ENCODE measurements at places on chromosomes 16 and 17. TPM values are rescaled to one million over a fixed set of nuclear protein-coding genes. Genes with fewer than 3 reads are reported as not detected.

Gene WNK4
- 0.10 TPM for total RNA-seq

- H3K36me3 ChIP-seq: no peaks in the 10 kb centered on the region
- H3K4me1 ChIP-seq: peaks cover 23% of the 10 kb centered on the region
- no peak for DNase-seq
- no peaks in the 10 kb centered on the region for H3K27me3 ChIP-seq
- H3K27ac ChIP-seq: no peak overlapping the region
These were observed 26.6 kb downstream of the MRC2 start for GRCh38 chr17:62653826-62654761.

DNA sequence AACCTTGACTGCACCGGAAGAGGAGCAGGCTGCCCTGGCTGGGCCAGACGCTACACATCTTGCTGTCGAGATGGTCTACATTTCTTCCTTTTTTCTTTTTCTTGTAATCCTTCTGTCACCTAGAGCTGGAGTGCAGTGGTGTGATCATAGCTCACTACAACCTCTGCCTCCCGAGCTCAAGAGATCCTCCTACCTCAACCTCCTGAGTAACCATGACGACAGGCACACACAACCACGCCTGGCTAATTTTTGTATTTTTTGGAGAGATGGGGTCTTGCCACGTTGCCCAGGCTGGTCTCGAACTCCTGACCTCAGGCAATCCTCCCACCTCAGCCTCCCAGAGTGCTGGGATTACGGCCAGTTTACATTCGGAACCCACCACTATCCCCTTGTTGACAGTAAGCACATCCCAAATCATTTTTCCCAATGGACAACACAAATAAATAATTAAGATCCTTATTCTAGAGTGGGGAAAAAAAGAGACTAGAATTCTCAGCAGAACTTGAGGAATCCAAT, 79.0 kb downstream of the ANKRD11 start:
- no peak overlapping the region for H3K27ac ChIP-seq
- no peak for DNase-seq
- peaks cover 76% of the 10 kb centered on the region for H3K4me1 ChIP-seq
- H3K36me3 ChIP-seq: peaks cover 23% of the 10 kb centered on the region
- no peaks in the 10 kb centered on the region for H3K27me3 ChIP-seq

Gene CA10
- total RNA-seq: not detected

- H3K36me3 ChIP-seq: no peaks in the 10 kb centered on the region
- H3K4me3 ChIP-seq: no peak overlapping the region
- H3K27ac ChIP-seq: no peak overlapping the region
- no peak for DNase-seq
These were observed 48.2 kb upstream of the MEIOC start for GRCh38 chr17:44607836-44608690.

Data from activated B cell treated with CpG ODN at 0.5 μM for 24 hours (primary cell).